ENCODE measurements at places on chromosomes 2 and 18. TPM values are rescaled to one million over a fixed set of nuclear protein-coding genes. Genes with fewer than 3 reads are reported as not detected.

DNA sequence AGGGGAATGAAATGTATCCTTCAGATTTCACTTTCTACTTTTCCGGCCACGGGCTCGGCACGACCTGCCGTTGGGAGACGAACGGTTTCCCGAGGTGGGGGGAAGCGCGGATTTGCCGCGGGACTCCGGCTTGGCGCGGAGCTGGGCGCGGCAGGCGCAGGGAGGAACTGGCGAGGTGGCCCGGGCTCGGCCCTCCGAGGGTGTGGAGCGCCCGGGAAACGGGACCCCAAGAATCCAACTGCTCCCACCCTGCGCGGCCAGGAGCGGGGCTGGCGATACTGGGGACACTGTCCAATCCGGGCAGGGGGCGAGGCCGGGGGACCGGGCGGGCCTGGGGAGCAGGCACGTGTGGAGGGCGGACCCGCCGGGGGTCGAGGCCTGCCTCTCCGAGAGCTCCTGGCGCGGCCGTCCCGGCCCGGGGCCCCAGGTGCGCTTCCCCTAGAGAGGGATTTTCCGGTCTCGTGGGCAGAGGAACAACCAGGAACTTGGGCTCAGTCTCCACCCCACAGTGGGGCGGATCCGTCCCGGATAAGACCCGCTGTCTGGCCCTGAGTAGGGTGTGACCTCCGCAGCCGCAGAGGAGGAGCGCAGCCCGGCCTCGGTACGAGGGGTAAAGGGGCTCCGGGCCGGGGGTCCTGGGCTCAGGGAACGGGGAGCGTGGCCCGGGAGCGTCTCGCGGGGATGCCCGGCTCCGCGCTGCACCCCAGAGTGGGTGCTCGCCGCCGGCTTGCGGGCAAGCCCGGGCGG lies at the start of gene ANXA4:
TSS of gene ANXA4 (plus strand) at position 560 of the 747 bp plus-strand sequence. CDS start 39,432 bp downstream, outside the sequence.
- peak; percentile 91 for DNase-seq
- H3K27ac ChIP-seq: peak within 1 kb of the TSS; percentile 90
- no peaks in the 10 kb centered on the region for H3K36me3 ChIP-seq
- no peaks in the 10 kb centered on the region for H3K27me3 ChIP-seq
- peak within 1 kb of the TSS; percentile 89 for H3K4me3 ChIP-seq

DNA sequence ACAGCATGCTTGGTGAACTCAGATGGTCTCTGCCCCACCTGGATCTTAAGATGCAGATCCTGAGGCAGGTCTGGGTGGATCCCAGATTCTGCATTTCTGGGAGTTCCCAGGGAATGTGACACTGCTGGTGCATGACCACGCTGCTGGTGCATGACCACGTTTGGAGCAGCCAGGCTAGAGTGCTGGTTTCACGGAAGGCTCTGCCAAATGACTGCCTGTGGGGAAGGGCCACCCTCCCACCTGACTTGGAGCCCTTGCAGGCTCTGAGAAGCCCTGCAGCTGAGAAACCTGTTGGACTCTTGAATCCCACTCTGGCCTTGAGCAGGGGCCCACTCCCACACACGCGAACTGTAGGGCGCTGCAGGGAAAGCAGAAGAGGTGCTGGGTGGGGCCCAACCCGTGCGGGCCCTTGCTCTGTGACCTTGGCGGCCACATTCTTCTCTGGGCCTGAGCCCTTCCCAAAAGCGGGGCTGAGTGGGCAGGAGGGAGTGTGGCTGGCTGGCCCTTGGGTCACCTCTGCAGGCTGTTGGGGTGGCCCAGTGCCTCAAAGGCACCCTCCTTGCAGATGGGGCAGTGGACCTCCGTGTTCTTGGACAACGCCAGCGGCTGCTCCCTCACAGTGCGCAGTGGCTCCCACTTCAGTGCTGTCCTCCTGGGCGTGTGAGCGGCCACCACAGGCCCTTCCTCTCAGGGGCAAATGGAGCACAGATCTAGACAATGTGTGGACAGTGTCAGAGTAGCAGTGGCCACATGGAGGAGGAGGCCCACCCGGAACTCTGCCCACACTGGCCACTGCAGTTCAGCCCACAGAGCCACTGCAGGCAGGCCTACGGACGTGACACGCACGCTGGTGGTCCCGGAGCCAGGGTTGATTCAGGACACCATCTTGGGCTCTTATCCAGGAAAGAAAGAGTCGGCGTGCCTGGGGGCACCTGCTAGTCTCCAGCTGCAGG lies 7.9 kb downstream of the ERFE start:
- no peak for DNase-seq
- no peak overlapping the region for H3K27ac ChIP-seq
- H3K36me3 ChIP-seq: peaks cover 40% of the 10 kb centered on the region
- H3K4me1 ChIP-seq: no peaks in the 10 kb centered on the region
- no peak overlapping the region for H3K4me3 ChIP-seq
- H3K27me3 ChIP-seq: peaks cover 16% of the 10 kb centered on the region

DNA sequence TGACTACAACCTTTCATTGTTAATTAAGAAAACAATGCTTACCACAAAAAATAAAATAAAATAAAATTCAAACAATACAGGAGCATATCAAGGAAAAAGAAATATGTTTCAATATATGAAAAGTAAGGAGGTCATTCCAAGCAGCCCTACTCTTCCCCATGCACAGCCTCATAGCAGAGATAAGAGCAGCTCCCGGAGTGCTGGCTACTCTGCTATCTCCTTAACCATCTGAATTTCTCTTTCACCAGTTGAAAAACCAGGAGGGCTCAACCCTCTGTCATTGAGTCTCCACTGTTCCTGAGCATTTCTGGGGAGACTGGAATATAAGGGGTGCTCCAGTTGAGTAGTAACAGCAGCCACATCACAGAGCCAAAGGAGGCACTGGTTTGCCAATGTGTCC lies 201.4 kb downstream of the TCF4 start:
- H3K27ac ChIP-seq: no peak overlapping the region
- no peak for DNase-seq
- no peaks in the 10 kb centered on the region for H3K36me3 ChIP-seq

- peaks cover 8% of the 10 kb centered on the region for H3K27me3 ChIP-seq
- DNase-seq: no peak
- no peaks in the 10 kb centered on the region for H3K4me1 ChIP-seq
- no peaks in the 10 kb centered on the region for H3K36me3 ChIP-seq
- H3K27ac ChIP-seq: no peak overlapping the region
These were observed 10.3 kb upstream of the PXDN start for GRCh38 chr2:1754461-1755170.

DNA sequence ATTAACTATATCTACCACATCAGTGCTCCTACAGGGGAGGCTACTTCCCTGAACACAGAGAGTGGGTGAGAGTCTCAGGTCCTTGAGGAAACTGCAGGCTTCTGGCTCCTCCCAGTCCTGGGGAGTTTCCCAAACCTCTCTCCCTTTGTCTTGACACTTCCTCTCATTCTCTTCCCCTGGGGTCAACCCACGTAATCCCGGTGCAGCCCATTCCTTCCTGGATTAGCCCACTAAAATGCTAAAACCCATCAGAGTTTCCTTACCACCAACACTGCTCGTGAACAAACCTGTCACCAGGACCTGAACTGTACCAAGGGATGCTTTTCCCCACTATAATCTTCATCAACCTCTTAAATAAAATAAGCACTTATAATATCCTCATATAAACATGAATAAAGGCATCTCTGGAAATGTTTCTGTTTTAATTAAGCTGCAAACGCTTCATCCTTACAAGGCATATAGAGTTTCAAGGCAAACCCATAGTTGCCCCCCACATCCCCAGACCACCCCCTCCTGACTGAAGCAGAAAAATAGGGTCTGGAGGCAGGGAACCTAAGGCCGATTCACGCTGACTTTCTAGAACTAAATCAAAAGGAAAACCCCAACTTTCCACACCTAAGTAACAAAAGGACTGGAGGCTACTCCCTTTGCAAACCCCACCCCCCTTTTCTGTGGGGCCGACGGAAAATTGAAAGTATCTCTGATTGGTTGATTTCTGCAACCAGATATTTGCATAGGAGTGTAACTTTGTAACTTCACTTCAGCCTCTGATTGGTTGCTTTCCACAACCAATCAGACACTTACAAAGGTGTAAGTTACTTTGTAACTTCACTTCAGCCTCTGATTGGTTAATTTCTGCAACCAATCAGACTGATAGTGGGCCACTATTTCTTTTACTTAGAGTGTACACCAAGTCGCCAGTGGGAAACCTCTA lies 19.0 kb downstream of the TMSB10 start:
- H3K4me1 ChIP-seq: peaks cover 37% of the 10 kb centered on the region
- H3K36me3 ChIP-seq: no peaks in the 10 kb centered on the region
- peak overlapping the region; percentile 89 for H3K27ac ChIP-seq
- no peaks in the 10 kb centered on the region for H3K27me3 ChIP-seq
- peak; percentile 76 for DNase-seq

- DNase-seq: no peak
- no peaks in the 10 kb centered on the region for H3K36me3 ChIP-seq
- no peaks in the 10 kb centered on the region for H3K27me3 ChIP-seq
- H3K4me3 ChIP-seq: no peak overlapping the region
These were observed 22.0 kb downstream of the HYCC2 start for GRCh38 chr2:201049455-201049854.

GRCh38 chr2:213316001-213316735 lies 31.9 kb downstream of the SPAG16 start:
- no peaks in the 10 kb centered on the region for H3K36me3 ChIP-seq
- no peak for DNase-seq
- no peak overlapping the region for H3K27ac ChIP-seq

The EPHA4 gene
- total RNA-seq: 18.4 TPM

DNA sequence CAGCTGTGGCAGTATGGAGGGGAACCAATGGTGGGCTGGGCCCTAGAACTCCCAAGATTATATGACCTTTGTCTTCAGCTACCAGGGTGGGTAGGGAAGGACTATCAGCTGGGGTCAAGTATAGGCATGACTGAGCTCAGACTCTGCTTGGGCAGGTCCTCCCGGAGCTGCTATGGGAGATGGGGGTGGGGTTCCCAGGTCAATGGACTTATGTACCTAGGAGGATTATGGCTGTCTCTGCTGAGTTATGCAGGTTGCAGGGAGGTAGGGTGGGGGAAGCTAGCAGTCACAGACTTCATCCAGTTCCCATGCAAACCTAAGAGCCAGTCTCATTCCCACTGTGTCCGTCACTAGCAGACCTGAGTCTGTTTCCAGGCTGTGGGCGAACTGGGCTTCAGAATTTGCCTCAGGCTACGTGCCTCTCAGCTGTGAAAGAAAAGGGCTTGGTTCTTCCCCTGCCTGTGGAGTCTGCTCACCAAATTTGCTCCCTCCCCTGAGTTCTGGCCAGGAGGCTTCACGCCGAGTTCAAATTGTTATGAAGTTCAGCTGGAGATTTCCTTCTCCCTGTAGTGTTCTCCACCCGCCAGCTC lies 985.8 kb upstream of the NRXN1 start:
- no peak overlapping the region for H3K27ac ChIP-seq
- no peaks in the 10 kb centered on the region for H3K4me1 ChIP-seq
- no peaks in the 10 kb centered on the region for H3K36me3 ChIP-seq
- DNase-seq: no peak

- no peaks in the 10 kb centered on the region for H3K36me3 ChIP-seq
- no peaks in the 10 kb centered on the region for H3K4me1 ChIP-seq
- no peak overlapping the region for H3K4me3 ChIP-seq
- H3K27ac ChIP-seq: no peak overlapping the region
These were observed 1601.2 kb upstream of the CELF4 start for GRCh38 chr18:39166776-39167175.

The NT5C1B gene
- total RNA-seq: not detected

GRCh38 chr2:173644146-173644545 lies 289.5 kb downstream of the CDCA7 start:
- H3K27me3 ChIP-seq: no peaks in the 10 kb centered on the region
- DNase-seq: no peak
- H3K36me3 ChIP-seq: no peaks in the 10 kb centered on the region
- H3K27ac ChIP-seq: no peak overlapping the region
- no peaks in the 10 kb centered on the region for H3K4me1 ChIP-seq

The TMEM163 gene
- total RNA-seq: 1.4 TPM

GRCh38 chr18:70234667-70235459 lies 29.4 kb upstream of the RTTN start:
- peaks cover 6% of the 10 kb centered on the region for H3K4me1 ChIP-seq
- peak overlapping the region; percentile 63 for H3K27ac ChIP-seq
- no peaks in the 10 kb centered on the region for H3K27me3 ChIP-seq
- H3K36me3 ChIP-seq: no peaks in the 10 kb centered on the region
- DNase-seq: no peak

The SGO2 gene
- 1.2 TPM for total RNA-seq
